ENCODE measurements at places on chromosomes 7 and 10.

DNA sequence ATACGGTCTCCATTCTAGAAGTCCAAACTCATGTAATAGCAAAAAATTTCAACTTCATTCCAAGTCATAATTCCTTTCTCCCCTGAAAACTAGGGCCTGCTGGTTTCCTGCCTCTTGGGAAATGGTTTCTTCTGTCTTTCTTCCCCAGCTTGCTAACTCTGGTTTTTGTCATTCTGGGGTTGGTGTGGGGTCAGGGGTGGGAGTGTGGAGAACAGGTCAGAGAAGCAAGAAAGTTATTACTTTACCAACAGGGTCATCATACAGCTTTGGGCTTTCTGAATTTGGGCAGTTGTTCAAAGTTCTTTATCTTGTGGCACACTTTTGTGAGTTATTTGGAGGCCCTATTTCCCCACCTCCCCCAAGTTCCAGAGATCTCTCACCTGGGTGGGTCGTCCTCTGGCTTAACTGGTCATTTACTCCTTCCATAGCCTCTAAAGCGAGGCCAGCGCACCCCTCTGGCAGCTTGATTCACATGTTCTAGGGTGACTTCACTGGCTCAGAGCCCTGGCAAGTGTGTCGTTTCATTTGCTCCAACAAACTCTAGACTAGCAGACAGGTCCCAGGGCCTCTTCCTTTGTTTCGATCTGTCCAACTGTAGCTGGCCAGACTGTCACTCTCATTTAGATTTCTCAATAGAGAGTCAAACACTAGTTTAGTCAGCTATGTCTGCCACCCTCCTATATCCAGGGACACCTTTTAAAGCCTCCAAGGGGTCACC, 161.2 kb downstream of the JCAD start:
- DNase-seq: no peak

DNA sequence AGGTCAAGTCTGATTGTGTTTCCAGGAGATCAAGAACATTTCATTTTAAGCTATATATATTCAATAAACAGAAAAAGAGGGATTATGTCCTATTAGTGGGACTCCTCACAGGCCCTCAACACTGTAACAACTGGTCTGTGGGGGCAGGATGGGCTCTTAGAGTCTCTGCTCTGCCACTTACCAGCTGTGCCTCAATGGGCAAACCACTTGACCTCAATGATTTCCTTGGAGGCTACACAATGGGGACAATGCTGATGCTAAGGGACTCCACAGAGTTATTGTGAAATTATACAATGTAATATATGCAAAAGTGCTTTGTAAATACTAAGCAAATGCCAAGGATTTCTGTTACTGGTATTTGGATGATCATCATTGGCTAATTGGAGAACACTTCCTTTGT, 33.2 kb upstream of the MXI1 start:
- DNase-seq: no peak

DNA sequence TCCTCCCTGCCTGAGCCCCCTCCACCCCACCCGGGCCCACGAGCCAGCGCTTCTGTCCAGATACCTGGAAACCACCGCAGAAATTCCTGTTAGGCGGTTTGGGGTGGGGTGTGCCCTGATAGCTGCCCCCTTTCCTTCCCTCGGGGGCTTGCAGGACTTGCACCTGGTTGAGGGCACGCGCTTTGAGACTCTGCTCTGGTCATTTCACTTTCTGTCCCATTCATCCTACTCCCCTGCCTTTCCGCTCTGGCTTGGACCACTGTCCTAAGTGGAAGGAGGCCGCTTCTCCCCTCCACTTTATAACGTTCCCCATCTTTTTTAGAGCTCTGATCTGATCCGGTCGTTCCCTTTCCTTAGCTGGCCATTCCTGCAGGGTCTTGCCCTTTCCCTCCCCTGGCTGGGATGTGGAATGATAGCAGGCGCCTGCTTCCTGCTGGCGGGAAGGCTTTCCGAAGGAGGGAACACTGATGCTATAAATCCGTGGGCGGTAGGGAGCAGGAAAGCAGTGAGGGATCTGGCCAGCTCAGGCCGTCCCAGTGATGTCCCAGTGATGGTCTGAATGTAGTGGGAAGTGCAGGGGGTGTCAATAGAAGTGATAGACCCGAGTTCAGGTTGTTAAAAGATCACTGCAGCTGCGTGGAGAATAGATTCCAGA, 852 bp upstream of the PRKAR1B start:
- DNase-seq: no peak

GRCh38 chr7:5704534-5704922, 76.9 kb downstream of the RNF216 start:
- peak; percentile 35 for DNase-seq

DNA sequence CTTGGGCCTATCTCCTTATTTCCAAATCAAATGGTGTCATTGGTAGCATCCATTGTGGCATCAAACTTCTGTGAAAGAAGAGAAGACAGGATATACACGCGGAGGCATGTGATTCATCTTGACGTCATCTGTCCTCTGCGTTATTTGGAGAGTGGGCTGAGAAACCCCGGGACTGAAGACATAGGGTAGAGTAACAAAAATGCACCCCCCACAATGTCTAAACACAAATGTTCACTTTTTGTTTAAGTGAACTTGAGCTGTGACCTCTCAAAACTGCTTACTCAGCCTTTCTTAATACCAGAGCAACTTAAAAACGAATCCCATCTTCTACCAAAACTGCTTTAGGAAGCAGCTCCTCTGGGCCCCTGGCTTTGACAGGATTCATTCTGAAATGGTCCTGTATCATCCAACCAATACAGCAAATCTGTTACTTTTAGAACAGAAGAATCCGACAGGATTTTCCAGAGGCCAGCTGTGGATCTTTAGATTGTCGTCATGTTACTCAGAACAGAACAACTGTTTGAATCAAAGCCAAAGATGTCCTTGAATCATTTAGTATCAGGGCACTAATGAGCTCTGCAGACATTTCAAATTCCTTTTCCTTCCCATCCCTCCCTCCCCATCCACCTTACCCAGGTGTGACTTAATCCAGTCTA, 438.1 kb downstream of the SUGCT start:
- no peak for DNase-seq

DNA sequence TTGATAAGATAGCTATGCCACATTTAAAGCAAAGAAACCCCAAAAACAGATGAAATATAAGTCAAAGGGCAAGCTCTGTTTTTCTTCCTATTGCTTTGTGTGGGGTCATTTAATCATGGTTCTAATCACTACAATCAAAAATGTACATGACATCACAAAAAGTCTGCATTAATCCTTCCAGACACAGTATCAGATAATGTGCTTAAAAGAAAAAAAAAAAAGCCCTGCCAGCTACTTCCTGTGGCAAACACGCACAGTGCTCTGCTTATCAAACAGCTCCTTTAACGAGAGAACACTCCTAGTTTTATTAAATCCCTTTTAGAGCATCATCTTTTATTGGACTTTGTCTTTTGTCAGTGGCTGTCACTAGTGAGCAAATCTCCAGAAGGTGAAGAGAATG, 1005.8 kb downstream of the GATA3 start:
- DNase-seq: no peak

GRCh38 chr7:20301311-20301939, 29.3 kb upstream of the ITGB8 start:
- no peak for DNase-seq

- DNase-seq: no peak
Measured at GRCh38 chr7:113790025-113790424, 128.8 kb downstream of the PPP1R3A start.

DNA sequence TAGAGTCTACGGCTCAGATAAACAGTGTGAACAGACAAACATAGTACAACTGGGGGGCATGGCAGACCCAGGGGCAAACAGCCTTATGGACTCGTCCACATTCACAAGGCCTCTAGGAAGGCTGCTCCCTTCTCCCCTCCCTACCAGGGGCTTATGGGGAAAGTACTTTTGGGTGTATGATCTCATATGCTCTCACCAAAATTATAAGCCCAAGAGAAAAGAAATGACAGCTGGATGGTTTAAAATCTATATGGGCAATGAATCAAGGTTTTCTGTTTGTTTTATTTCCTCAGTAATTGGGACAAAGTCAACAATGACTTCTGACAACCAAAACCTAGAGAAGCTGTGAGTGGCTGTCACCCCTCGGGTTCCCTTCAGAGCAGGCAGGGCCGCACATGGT, 144.4 kb downstream of the PKD1L1 start:
- DNase-seq: no peak

DNA sequence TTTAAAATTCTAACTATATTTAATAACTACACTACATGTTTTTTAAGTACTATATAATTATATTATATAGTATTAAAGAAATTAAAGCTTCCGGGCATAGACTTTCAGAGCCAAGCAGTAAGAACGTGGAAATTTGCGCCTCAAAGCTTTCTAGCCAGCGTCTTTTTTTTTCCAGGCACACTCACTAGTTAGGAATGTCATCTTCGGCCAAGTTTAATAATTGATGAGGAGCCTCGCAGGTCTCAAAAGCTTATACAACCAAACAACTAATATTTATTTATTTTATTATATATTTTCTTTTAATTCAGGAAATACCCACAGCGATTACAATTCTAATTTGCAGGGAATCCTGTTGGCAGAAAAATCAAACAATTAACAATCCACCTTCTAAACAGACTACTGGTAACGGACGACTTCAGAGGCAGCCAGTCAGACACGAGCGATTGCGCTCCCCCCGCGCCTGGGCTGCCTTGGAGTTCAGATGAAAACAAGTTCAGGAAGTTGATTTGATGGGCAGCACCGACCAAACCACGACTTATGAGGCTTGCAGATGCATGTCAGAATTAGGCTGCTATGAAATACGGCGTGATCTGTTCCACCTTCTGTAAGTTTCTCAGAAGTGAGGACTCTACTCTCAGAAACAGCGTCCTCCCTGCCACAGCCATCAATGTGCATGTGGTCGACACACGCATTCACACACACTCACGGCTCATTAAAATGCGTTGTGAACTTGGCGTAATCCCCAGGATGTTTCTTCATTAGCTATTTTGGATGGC, 431.8 kb upstream of the MGMT start:
- no peak for DNase-seq

DNA sequence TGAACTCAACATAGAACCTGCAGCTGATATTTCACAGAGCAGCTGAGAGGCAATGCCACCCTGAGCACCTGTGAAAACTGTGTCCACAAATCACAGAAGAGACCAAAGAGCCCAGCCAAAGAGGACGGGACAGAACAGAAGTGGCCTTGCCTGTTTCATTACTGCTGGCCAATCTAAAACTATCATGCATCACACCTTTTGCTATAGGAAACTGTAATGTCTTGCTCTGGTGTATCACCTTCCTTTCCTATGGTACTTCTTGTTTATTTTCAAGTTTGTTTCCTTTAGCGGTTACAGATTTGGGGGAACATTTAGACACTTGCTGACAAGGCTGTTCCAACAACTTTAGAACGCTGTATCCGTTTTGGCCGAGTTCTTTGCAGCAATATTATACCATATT, 80.3 kb downstream of the PIP4K2A start:
- DNase-seq: no peak

GRCh38 chr10:118220346-118220850, 121.7 kb downstream of the FAM204A start:
- no peak for DNase-seq

- DNase-seq: no peak
Measured at GRCh38 chr7:138726288-138726687, 25.1 kb upstream of the SVOPL start.

GRCh38 chr7:20430664-20431063, 100.0 kb downstream of the ITGB8 start:
- DNase-seq: no peak

- DNase-seq: no peak
Measured at GRCh38 chr7:1938788-1939433, 268.8 kb downstream of the ELFN1 start.

GRCh38 chr7:8516976-8517375, 83.6 kb downstream of the NXPH1 start:
- no peak for DNase-seq

GRCh38 chr7:104175361-104175984, 32.3 kb downstream of the ORC5 start:
- DNase-seq: no peak

- no peak for DNase-seq
Measured at GRCh38 chr7:4714767-4715409, 32.8 kb downstream of the FOXK1 start.

DNA sequence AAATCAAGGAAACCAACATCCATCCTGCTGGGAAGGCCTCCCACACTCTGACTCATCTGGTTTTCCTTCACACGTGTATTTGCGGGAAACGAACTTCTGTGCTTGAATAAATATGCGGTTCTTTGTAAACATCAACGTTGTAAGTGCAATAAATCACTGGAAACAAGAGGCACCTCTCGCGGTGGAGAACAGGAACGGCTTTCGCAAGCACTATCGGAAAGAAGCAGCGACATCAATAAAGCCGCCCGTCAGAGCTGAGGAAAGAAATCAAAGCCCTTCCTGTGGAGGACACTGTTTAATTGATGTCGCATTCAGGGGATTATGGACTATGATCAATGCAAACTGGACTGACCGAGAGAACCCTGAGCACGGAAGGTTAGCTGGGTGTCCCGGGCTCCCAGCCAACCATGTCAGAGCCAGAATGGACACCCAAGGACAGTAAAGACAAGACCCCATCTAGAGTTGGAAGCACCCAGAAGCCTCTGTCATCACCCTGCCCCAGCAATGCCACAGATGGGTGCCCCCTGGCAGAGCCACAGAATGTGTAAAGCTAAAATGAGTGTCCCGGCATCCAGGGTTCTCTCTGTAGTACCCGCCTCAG, 37.6 kb downstream of the OAT start:
- no peak for DNase-seq

GRCh38 chr10:123783296-123783695, 108.3 kb downstream of the CPXM2 start:
- no peak for DNase-seq

- DNase-seq: no peak
Measured at GRCh38 chr10:14093730-14094484, 236.8 kb downstream of the FRMD4A start.

- no peak for DNase-seq
Measured at GRCh38 chr10:87752566-87752965, 65.5 kb downstream of the ATAD1 start.

DNA sequence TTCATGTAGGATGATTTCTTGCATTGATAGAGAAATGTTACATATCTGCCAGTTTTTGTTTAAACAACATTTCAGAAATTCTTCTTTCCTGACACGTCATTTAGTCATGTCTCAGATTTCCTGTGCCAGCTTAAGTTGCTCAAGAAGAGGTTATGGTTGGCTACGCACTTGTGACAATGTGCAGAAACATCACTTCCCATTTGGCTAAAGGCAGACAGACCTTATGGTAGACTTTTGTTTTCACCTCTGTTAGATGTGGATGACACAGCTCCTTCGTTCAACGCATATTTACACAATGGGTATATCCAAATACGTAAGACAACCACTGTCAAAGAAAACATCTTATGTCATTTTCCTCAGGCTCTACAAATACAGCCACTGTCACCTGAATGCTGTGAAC, 125.8 kb downstream of the DOCK4 start:
- DNase-seq: no peak

- no peak for DNase-seq
Measured at GRCh38 chr10:14698829-14699170, 75.9 kb downstream of the FAM107B start.

All from D721Med (cell line).